Fibroblast of skin of scalp (primary cell): ENCODE measurements at places on chromosomes 2 and 18.
A peak's percentile ranks its signal among the peaks of the same experiment; 100 is the strongest.

DNA sequence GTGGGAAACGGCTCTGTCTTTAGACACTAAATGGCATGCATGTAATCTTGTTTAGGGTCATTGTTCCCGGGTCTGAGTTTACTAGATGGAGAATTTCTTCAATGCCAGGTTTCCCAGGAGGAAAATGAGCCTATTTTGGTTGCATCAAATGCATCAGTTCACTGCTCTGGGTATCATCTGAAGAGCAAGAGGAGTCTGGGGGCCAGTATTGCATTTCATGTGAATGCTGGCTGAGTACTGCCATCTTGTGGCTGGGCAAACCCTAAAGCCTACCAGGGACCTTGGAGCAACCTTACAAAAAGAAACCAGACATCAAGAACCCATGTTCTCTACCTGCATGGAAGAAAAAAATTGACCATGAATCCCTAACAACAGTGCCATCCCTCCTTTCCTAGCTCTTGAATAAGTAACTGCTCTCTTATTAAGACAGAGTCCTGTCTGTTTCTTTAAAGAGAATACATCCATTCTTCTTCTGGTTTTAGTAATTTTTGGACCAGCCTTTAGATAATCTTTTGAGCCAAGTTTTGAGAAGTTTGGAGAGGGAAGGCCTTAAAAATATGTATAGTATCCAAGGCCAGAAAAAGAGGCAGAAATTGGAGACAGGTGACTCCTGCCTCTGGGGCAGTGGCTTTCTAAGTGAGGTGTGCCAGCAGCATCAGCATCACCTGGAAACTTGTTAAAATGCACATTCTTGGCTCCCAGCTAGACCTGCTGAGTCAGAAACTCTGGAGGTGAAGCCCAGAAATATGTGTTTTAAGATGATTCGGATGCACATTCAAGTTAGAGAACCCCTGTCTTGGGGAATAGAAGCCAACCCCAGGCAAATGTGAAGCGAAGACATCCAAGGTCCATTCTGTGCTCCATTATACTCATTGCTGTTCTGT lies 261.0 kb upstream of the CXCR4 start:
- DNase-seq: peak; percentile 39

DNA sequence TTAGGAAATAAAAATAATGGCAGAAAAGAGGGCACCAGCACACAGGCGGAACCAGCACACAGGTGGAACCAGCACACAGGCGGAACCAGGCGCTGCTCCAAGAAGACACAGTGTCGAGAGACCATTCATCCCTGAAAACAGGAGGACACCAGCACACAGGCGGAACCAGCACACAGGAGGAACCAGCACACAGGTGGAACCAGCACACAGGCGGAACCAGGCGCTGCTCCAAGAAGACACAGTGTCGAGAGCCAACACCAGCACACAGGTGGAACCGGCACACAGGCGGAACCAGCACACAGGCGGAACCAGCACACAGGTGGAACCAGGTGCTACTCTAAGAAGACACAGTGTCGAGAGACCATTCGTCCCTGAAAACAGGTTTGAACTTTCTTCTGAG lies 115.5 kb upstream of the TMEM18 start:
- no peak for DNase-seq

- no peak for DNase-seq
Observed at GRCh38 chr2:39779341-39779851, 338 bp upstream of the THUMPD2 start.

- no peak for DNase-seq
Observed at GRCh38 chr2:163719331-163719730, 16.5 kb downstream of the FIGN start.

DNA sequence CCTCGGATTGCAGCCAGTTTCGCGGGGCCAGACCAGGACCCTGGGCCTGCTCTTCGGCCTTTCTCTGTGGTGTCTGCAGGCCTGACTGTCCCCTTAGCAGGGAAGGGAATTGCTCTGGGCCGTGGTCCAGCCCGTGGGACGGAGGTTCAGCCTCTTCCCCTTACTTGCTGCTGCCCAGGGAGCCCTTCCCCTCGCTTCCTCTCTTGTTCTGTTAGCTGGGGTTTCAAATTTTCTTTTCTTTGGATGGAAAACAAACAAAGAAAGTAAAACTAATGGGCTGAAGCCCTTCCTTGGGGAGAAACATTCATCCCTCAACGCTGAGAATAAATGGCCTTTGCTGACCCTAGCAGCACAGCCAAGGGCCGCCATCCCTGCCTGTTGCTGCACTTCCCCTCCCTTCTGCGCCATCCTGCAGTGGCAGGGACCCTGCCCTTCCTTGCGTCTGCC lies 52.4 kb downstream of the ASAP2 start:
- DNase-seq: no peak

DNA sequence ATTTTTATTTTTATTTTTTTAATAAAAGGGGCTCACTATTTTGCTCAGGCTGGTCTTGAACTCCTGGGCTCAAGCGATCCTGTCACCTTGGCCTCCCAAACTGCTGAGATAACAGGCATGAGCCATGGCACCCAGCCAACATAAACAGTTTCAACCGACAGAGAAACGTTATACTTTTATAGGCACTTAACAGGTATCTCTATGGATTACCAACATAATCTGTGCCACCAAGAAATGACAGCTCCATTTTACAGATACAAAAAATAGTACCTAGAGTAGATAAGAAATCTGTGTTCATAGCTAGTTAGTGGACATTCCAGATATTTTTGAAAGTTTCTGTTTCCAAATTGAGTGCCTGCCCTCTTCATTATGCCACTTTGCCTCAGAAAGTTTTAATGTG lies 1316.7 kb downstream of the LRP1B start:
- DNase-seq: no peak

DNA sequence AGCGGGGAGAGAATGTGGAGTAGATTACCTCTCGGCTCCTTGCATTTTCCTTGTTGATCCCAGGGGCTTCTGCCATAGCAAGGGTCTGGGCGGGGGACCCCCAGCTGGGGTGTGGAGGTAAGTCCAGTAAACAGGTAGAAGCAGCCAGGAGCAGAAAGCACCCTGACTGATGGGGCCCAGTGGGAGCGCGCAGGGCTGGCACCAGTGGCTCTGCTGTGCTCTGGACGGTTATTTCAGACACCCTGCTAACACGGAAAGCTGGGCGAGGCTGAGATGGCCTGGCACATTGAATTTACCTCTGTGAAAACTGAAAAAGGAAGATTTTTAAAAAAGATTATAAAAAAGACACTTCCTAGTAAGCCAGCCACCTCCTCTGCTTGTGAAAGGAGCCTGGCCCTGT lies 109.6 kb upstream of the STPG4 start:
- no peak for DNase-seq

GRCh38 chr2:21643180-21643579 lies 519.4 kb downstream of the TDRD15 start:
- DNase-seq: peak; percentile 1
